A549 treated with Hydrocortisone at 1 μM for 4 hours (cell line): ENCODE measurements at places on chromosomes 13 and 19. TPM values are rescaled to one million over a fixed set of nuclear protein-coding genes. Genes with fewer than 3 reads are reported as not detected.

The GPR18 gene
- not detected in 5 replicates for total RNA-seq

The GGN gene
- 0.08 to 0.47 TPM (median 0.29 TPM) in 5 replicates for total RNA-seq

The ZNF724 gene
- 0.55 to 1.1 TPM (median 0.83 TPM) in 5 replicates for total RNA-seq

The CYSLTR2 gene
- not detected in 5 replicates for total RNA-seq

The SLC46A3 gene
- total RNA-seq: 1.5 to 2.1 TPM (median 1.6 TPM) in 5 replicates

The NR2F6 gene
- total RNA-seq: 29.3 to 63.7 TPM (median 62.0 TPM) in 5 replicates

The OSCAR gene
- total RNA-seq: 0.20 to 0.41 TPM (median 0.27 TPM) in 5 replicates

The ALOX5AP gene
- total RNA-seq: 7.9 to 12.7 TPM (median 9.7 TPM) in 5 replicates

The KLHL1 gene
- total RNA-seq: not detected in 5 replicates

The PNMA8C gene
- total RNA-seq: not detected in 5 replicates

The SIGLEC11 gene
- total RNA-seq: 0.07 to 0.13 TPM (median 0.07 TPM) in 5 replicates

The SIX5 gene
- 17.9 to 28.6 TPM (median 24.3 TPM) in 5 replicates for total RNA-seq

The UBE2L5 gene
- not detected in 5 replicates for total RNA-seq

The BAX gene
- total RNA-seq: 294 to 372 TPM (median 330 TPM) in 5 replicates

The ZNF835 gene
- total RNA-seq: not detected in 5 replicates

The ZNF582 gene
- total RNA-seq: 0.95 to 1.6 TPM (median 1.1 TPM) in 5 replicates

The ENOX1 gene
- 1.9 to 2.4 TPM (median 2.1 TPM) in 5 replicates for total RNA-seq

The SHISA7 gene
- not detected in 5 replicates for total RNA-seq

The USHBP1 gene
- 0.02 TPM in 1 of 5 replicates, not detected in the others for total RNA-seq

The MAST3 gene
- total RNA-seq: 1.8 to 2.7 TPM (median 2.1 TPM) in 5 replicates

The ZNF284 gene
- 0.25 to 0.71 TPM (median 0.43 TPM) in 5 replicates for total RNA-seq

The VMAC gene
- 0.34 to 0.62 TPM (median 0.58 TPM) in 5 replicates for total RNA-seq

The CEACAM4 gene
- total RNA-seq: not detected in 5 replicates

The PSENEN gene
- 250 to 344 TPM (median 287 TPM) in 5 replicates for total RNA-seq

The TMPRSS9 gene
- 0.03 to 0.10 TPM (median 0.07 TPM) in 4 of 5 replicates, not detected in the other for total RNA-seq

The CYP4F8 gene
- not detected in 5 replicates for total RNA-seq

The SOX1 gene
- not detected in 5 replicates for total RNA-seq

The DPY19L3 gene
- total RNA-seq: 8.9 to 15.2 TPM (median 13.7 TPM) in 5 replicates

The RASAL3 gene
- total RNA-seq: 0.10 TPM in 1 of 5 replicates, not detected in the others

The KLK4 gene
- 0.12 TPM in 1 of 5 replicates, not detected in the others for total RNA-seq

The MUC16 gene
- 0.02 to 0.06 TPM (median 0.03 TPM) in 5 replicates for total RNA-seq

The TMIGD2 gene
- total RNA-seq: not detected in 5 replicates

The ZNF699 gene
- total RNA-seq: 0.85 to 1.4 TPM (median 1.3 TPM) in 5 replicates

The KIR2DL3 gene
- total RNA-seq: not detected in 5 replicates

The LYL1 gene
- total RNA-seq: 0.67 to 1.1 TPM (median 0.71 TPM) in 5 replicates

The NEK5 gene
- total RNA-seq: 0.03 to 0.09 TPM (median 0.06 TPM) in 5 replicates

The FAM174C gene
- 44.2 to 95.1 TPM (median 77.5 TPM) in 5 replicates for total RNA-seq

The CACNA1A gene
- total RNA-seq: 0.03 to 0.20 TPM (median 0.07 TPM) in 4 of 5 replicates, not detected in the other

The ZNF700 gene
- 0.20 to 0.33 TPM (median 0.29 TPM) in 5 replicates for total RNA-seq

The PET100 gene
- 50.7 to 61.5 TPM (median 55.6 TPM) in 5 replicates for total RNA-seq

The TNFSF9 gene
- total RNA-seq: 2.3 to 4.8 TPM (median 4.5 TPM) in 5 replicates

The LILRA1 gene
- not detected in 5 replicates for total RNA-seq

The GPC6 gene
- total RNA-seq: 3.5 to 6.3 TPM (median 5.1 TPM) in 5 replicates

The CNFN gene
- total RNA-seq: 29.2 to 53.3 TPM (median 43.8 TPM) in 5 replicates
